ENCODE measurements at places on chromosomes 1 and 21.

- DNase-seq, result no peak
These were observed 6.6 kb upstream of the B3GALNT2 start for GRCh38 chr1:235510823-235511222.

DNA sequence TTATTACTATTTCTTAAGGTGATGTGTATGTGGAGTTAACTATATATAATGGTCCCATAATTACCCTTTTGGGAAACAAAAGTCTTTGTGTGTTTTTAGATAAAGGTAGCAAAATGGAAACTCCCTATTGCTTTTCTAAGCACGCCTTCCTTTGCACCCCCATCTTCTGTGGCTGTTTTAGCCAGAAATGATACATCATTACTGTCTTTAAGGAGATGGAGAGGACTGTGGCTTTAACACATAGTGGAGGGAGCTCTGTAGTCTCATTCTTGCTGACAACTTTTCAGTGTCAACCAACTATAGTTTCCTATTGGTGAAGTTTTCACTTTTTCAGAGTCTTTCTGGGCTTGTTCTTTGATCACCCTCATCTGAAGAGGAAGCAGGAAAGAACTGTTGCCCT is 1.0 kb downstream of the APOBEC4 start:
- no peak for DNase-seq

GRCh38 chr1:204692325-204692840 is 6.8 kb upstream of the LRRN2 start:
- DNase-seq, result no peak

- no peak for DNase-seq
These were observed 19.5 kb downstream of the SUSD4 start for GRCh38 chr1:223344491-223344890.

DNA sequence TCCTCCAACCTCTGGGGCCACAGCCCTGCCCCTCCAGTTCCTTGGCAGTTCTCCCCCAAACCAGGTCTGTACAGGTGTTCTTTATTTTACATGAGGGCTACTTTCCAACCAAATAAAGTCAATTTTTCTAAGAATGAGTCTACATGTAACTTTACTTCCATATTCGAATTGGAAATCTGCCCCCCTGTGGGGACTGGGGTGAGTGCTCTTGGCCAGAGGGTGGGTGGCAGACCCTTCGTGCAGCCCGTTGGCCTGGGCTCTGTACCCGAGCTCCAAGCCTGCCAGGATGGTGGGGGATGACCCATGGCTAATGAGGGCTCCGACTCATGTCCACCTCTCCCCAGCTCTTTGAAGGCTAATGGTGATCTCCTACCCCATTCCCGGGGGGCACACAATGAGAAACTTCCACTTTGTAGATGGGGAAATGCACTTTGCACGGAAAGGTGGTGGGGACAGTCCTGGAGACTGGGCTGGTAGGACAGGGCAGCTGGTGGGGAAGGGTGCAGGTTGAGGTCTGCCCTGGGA is 589 bp upstream of the CATSPER4 start:
- no peak for DNase-seq

GRCh38 chr21:42330380-42331371 is 15.5 kb upstream of the TFF3 start:
- no peak for DNase-seq

- DNase-seq, result no peak
These were observed 79.7 kb downstream of the RUNX3 start for GRCh38 chr1:24850328-24850920.

DNA sequence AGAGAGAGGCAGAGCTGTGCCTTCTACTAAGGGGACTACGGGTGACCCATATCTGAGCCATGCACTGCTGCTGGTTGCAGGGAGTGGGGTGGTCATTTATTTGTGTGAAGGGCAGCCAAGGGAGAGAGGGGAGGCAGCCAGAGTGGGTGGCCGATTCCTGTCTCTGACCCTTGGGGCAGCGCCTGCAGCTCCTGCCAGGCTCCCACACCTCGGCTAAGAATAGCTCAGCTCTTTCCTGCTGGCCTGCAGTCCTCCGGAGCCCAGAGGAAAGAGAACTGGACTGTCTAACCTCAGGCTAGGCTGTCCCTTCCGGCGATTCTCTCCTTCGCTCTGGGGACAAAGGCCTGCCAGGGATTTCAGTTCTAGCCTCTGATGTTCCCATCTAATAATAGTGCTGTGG is 11.6 kb upstream of the CD34 start:
- no peak for DNase-seq

- DNase-seq, result no peak
These were observed 38.1 kb downstream of the GADD45A start for GRCh38 chr1:67723126-67723525.

DNA sequence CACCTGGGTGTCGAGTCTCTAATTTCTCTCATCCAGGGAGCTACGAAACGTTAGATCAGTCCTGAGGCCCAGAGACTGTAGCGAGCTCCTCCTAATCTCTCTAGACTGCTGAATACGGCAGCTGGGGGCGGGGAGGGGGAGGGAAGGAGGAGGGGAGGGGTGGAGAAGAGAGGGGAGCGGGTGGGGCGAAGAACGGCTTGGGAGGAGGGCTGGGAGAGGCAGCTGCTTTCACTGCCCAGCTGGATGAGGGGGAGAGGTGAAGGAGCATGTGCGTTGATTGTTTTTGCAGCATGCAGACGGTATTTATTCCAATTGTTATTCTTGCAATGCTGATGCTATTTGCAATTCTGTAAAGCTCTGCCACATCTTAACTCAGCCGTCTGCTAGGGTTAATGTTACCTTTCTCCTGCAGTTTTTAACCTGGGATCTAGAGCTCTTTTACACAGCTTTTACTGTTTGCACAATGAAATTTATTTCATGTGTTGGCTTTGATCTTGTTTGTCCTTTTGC is 790 bp downstream of the DNAJC6 start:
- DNase-seq, result no peak

DNA sequence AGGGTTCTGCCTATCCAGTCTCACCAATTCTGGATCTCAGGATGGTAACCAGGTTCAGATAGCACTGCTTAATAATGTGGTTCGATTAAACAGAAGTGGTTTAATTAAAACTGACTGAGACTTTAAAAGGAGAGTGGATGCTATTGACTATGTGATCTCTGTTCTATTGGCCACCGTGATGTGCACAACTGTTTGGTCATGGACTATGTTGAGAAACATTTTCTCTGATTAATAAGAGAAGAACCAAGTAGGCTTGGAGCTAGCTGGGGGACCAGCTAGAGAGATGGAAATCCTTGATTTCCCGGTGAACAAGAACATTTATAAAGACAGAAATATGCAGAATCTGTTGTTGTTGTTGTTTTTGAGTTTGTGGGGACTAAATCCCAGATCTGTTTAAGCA is 36.5 kb downstream of the DPT start:
- DNase-seq, result no peak

- no peak for DNase-seq
These were observed 136.7 kb upstream of the HOOK1 start for GRCh38 chr1:59678040-59678439.

DNA sequence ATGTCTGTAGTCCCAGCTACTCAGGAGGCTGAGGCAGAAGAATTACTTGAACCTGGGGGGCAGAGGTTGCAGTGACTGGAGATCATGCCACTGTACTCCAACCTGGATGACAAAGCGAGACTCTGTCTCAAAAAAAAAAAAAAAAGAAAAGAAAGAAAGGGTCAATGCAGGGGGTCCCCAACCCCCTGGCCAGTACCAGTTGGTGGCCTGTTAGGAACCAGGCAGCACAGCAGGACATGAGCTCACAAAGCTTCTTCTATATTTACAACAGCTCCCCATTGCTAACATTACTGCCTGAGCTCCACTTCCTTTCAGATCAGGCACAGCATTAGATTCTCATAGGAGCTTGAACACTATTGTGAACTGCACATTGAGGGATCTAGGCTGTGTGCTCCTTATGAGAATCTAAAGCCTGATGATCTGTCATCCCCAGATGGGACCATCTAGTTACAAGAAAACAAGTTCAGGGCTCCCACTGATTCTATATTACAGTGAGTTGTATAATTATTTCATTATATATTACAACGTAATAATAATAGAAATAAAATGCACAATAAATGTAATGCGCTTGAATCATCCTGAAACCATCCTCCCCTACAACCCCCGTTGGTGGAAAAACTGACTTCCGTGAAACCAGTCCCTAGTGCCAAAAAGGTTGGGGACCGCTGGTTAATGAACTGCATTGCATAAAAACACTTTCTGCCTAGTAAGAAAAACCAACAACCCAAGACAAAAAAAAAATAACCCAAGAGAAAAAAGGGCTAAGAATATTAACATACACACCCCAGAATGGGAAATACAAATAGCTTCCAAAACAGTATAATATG is 2.8 kb downstream of the ZBTB8OS start:
- DNase-seq, result no peak

- DNase-seq, result no peak
These were observed 527 bp downstream of the MACO1 start for GRCh38 chr1:25430967-25431881.

DNA sequence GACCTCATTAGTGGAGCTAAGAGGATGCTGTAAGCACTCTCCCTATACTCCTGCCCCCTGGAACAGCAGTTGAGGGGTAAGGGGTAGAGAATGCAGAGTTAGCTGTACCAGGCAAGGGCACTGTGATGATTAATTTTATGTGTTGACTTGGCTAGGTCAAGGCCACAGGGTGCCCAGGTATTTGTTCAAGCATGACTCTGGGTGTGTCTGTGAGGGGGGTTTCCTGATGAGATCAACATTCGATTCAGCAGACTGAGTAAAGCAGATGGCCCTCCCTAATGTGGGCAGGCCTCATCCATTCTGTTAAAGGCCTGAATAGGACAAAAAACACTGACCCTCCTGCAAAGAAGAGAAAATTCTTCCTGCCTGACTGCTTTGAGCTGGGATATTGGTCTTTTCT is 110.8 kb downstream of the KCND3 start:
- no peak for DNase-seq

- no peak for DNase-seq
These were observed 407 bp downstream of the GALNT2 start for GRCh38 chr1:230067419-230067870.

DNA sequence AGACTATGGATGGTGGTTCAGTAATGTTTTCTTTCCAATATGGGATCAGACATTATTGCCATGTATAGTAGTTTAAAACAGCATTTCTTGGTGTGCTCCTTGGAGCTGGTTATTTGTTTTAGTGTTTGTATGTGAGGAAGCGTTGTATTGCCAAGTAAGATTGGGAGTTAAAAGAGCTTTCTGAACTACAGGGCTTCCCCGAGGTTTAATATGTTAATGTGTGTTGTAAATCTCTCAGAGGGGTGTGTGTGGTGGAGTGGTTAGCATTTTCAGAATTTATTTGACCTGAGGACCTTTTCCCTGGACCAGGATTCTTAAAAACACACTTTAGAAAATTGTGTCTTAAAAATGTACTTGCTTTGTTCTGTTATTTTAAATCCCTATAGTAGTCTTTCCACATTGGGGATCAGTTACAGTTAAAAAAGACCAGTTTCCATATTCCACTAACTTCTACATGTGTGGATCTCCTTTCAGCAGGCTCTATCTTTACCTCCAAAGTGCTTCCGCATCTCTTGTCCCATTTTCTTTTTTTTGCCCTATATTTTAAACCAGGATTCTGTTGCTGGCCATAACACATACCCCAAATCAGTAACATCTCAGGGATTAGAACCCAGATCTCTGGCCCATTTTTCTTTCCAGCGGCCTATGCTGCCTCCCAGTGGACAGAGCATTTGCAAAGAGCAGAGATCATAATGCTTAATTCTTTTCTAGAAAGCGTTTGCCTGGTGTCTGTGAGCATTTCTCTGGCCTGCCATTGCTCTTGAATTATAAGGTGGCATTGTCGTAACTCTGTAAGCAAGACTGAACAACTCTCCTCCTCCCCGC is 58.6 kb downstream of the PBX1 start:
- DNase-seq, result no peak

DNA sequence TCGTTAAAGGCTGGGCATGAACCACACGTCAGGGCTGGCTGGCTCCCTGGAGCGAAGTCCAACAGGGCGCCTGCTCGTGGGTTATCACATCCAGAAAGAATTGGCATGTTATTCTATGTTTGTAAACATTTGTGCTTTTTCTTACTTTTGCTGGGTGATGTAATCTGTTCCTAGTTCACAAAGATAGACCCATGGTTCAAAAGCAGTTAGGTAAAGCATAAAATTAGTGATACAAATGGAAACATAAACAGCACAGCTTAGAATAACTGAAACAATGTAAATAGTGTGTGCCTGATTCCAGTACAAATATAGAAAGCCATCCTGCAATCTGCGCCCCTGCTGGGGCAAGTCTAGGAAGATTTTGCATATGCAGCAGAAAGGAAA is 184.0 kb upstream of the C1orf174 start:
- no peak for DNase-seq

DNA sequence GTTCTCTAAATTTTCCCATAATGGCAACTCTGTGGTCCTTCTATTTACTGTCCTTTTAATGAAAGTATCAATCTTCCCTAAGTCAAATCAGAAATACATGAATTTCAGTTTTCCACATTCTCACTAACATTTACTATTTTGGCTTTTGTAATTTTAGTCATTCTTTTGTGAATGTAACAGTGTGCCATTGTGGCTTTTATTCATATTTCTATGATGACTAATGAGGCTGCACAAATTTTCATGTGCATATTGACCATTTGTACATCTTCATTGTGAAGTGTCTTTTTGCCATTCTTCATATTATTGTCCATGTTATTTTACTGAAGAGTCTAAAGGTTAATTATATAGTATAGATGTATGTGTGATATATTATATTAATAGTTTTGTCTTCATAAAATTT is 431.0 kb upstream of the BRINP3 start:
- DNase-seq, result no peak

GRCh38 chr1:18012686-18013085 is 94.9 kb upstream of the IGSF21 start:
- DNase-seq, result no peak

DNA sequence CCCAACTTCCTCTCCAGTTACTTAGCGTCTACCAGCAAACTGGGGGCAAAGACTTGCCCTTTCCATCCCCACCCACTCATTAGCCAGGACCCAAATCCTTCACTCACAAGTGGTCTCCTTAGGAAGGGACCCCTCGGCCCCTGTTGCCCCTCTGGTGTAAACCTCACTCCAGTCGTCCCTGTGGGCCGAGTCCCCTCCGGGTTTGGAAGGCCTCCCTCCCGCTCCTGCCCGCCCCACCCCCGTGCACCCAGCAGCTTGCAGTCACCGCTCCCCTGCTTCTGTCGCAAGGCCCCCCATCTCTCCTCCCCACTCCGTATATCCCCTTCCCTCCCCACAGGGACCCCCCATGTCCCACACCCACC is 1.2 kb downstream of the EFHD2 start:
- no peak for DNase-seq

DNA sequence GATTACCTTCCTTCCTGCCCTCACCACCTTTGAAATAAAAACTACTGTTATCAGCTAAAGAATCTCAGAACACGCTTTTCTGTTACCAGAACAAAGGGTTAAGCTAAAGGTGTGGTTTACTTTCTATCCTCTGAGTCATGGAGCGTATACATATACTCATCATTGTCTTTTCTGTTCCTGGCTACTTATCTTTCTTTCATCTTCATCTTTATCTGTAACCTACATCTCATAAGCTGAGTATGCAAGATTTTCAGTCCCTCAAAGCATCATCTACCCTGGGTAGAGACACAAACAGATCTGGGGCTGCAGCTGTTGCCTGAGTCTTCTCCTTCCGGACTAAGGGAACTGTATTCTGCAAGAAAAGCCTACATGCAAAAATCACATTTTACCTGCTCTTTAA is 75.6 kb downstream of the LMO4 start:
- no peak for DNase-seq
